Bone marrow (tissue), 2 donors: ENCODE measurements at places on chromosomes 3 and 15.

- DNase-seq, result no peak
Measured at GRCh38 chr3:15496341-15496664, 25.2 kb downstream of the COLQ start.

- no peak for DNase-seq
Measured at GRCh38 chr15:83714939-83715628, 61.2 kb downstream of the ADAMTSL3 start.

GRCh38 chr3:86937306-86937791, 53.6 kb downstream of the VGLL3 start:
- no peak for DNase-seq

GRCh38 chr3:66107855-66108254, 69.1 kb upstream of the MAGI1 start:
- DNase-seq, result no peak
